Left forelimb (tissue), 1 donor: ENCODE measurements at places on chromosomes 12 and 14.

DNA sequence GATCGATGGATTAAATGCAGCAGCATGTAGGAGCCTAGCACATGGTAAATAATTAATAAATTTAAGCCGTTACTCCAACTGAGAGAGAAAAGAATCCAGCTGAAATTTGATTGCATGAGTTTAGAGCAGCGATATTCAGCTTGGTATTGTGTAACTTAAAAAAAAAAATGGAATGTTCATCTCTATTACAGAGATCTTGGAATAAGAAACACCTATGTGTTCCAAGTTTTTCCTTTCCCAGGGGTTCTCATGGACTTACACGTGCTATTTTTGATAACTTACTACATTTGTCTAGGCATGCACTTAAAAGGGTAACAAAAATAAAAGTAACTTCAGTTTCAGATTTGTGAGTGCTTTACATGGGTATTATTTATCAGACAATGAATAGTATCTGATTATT lies 122.8 kb downstream of the RASSF9 start:
- no peak for DNase-seq

DNA sequence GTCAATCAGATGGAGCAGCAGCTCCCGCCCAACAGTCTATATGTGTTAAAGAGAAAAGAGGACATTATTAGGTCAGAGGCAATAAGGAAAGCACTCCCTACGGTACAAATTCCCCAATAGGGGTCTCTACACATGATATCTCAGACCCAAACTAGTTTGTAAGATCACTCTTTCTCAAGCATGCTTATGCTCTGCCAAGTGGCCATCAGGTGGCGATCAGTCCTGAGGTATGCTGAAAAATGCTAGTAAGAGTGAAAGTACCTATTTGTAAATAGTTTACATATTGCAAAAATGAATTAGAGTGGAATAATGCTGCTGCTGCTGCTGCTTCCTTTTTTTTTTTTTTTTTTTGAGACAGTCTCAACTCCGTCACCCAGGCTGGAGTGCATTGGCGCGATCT lies 61.0 kb downstream of the CPM start:
- DNase-seq: no peak

DNA sequence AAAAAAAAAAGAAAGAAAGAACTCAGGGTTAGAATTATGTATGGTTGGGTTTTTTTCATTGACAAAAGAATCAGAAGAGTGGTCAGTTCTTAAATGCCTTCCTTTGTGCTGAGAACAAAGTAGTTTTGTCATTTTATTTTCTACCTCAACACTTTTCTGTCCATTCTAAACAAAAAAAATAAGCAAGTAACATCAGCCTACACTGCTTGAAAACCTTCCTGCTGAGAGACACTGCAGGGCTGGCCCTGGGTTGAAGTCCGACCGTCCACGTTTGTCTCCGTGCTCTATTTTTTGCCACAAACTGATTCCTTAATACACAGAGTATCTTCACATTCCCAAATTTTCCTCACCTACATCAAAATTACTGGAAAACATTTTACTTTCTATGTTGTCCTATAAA lies 211.6 kb upstream of the PDZRN4 start:
- no peak for DNase-seq

DNA sequence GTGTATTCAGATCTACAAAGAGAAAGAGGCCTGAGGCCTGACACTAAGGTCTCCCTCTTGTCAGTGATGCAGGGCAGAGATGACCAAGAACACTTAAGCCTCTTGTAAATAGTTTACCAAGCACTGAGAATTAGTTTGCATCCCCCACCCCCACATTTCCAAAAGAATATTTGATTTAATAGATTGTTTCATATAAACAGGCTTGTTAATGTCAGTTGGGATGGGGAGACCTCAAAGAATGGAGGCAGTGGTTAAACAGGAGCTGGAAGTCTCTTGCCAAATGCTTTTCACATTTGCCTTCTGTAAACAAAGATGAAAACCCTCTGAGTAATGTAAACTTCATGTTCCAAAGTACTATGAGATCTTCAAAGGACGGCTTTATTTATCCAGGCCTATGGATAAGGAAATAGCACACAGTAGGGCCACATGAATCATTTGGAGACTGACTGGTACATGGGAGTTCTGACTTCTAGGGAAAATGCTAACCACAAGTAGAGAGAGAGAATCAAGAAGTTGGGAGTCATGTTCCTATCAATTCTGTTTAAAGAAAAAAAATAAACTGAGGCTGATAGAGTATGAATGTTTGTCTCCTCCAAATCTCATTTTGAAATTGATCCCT lies 234.7 kb downstream of the ANO2 start:
- DNase-seq: no peak

- DNase-seq: no peak
Observed at GRCh38 chr12:111699-112493, 45.3 kb downstream of the IQSEC3 start.

DNA sequence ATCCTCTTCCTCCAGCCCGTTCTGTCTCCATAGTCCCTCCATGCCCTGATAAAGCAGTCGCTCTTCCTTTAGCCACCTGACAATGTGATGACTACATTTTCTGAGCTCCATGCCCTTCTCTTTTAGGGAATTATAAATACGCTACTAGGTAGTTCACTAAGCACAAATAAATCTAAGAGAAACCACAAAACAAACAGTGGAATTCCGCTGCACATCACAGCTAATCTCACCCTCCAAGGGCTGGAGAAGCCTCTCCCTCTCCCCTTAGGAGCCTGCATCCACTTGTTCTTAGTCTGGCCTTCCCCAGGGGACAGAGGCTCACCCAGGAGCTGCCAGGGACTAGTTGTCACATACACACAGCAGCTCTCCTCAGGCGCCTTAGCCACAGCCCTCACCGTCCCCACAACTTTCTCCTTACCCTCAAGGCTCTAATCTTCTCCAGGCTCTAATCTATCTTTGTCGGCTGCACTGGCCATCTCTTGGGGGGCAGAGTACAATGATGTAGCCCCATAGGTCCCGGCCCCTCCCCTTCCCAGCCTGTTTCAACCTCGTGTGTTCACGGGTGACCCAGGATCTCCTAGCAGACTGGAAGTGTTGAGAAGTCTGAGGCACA lies 55.9 kb upstream of the GPR68 start:
- DNase-seq: no peak

DNA sequence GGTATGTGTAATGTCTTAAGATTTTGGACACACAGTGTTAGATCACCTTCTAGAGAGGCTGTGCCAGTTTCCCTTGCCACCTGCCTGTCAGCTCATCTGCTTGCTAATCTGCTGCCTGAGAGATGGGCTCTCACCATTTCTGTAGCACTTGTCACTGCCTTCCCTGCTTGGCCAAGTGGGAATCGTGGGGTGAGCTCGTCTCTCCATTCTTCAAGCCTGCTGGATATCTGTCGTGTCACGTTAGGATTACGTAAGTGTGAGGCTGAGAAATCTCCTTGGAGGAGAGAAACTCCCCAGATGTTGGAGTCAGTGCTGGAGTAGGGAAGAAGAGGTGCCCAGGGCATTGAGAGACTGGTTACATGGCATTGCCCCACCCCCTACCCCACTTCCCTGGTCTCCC lies 8.6 kb upstream of the RPH3A start:
- DNase-seq: no peak
